ENCODE measurements at places on chromosomes 7 and 10.

GRCh38 chr7:27997188-27997707, 183.3 kb downstream of the JAZF1 start:
- DNase-seq: no peak

DNA sequence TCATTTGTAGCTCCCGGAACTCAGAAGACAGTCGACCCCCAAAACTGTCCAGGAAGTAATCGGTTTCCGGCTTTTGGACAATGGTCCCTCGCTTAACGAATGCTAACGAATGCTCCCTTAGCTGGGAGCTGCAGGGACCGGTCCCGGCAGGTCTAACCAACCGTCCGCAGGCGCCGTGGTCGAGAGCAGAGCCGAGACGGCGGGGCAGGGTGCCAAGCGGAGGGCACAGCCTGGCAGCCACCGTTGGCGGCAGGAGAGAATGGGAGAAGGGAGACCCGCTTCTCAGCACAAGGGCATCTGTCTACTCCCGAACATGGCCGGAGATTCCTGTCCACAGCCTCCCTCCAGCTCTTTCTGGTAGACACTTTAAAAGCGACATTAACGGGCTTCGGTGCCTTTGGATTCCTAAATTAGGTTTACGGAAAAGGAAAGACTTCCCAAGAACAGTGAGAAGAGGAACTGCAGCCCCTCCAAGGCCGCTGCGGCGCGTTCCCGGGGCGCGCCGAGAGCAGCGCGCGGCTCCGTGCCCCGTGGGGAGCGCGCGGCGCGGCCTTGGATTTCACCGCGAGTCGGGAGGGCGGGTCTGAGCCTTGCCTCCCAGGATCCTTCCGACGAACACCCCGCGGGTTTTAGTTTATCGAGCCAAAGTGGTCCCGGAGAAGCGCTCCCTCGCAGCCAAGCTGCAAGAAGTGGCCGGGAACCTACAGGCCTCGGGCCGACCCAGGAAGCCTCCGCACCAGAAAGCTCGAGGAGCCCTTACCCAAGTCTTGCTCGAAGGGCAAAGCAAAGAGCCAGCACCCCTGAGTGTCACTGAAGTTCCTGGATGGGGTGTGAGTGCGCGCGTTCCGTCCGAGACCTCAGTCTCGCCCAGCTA, 3.6 kb upstream of the TBX20 start:
- no peak for DNase-seq

- no peak for DNase-seq
Observed at GRCh38 chr7:64869912-64870562, 33.0 kb upstream of the ZNF273 start.

GRCh38 chr10:132111871-132112341, 46.2 kb downstream of the JAKMIP3 start:
- DNase-seq: no peak

GRCh38 chr7:91295576-91295975, 31.3 kb downstream of the FZD1 start:
- DNase-seq: no peak

- DNase-seq: no peak
Observed at GRCh38 chr7:101578552-101578951, 50.5 kb downstream of the MYL10 start.

DNA sequence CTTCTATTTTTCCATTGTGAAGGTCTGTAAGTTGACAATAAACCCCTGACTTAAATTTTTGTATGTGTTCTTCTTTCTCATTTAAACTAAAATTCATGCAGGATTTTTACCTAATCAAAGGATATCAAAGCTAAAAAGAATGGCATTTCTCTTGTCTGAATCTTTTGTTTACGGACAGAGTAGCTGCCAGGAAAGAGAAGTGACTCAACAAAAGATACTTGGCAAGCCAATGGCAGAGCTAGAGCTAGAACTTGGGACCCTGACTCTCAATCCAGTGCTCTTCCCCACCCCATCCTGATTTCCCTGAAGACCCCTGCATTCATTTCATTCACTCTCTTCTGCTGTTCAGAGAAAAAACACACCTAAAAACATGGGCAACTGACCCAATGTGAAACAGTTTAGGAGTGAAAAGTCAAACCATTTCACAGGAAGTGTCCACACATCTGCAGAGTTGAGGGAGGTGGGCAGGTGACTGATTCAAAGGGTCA, 40.2 kb upstream of the PDLIM1 start:
- peak; percentile 23 for DNase-seq
